ENCODE measurements at places on chromosomes 6 and 20.

DNA sequence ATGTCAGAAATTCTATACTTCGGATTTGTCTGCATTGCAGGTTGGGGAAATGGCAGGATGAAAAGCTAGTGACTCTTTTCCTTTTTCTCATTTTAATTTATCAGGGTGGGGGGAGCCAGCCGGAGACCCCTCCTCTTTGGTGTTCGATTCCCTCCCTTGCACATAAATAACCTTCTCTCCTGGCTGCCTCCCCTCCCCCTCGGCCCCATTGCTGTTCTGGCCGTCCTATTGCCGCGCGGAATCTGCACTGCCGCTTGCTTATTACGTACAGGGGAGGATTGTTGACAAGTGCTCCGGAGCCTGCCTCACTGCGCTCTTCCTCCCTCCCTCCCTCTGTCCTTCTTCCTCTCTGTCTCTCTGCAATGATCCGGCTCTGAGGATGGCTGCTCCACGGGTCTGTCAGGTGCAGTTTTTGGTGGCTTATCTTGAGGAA lies 154.7 kb downstream of the JARID2 start:
- peak; percentile 52 for DNase-seq

- no peak for DNase-seq
Observed at GRCh38 chr6:52415333-52415732, 4.8 kb upstream of the EFHC1 start.

GRCh38 chr20:6169251-6169650 lies 46.4 kb upstream of the FERMT1 start:
- DNase-seq: no peak

DNA sequence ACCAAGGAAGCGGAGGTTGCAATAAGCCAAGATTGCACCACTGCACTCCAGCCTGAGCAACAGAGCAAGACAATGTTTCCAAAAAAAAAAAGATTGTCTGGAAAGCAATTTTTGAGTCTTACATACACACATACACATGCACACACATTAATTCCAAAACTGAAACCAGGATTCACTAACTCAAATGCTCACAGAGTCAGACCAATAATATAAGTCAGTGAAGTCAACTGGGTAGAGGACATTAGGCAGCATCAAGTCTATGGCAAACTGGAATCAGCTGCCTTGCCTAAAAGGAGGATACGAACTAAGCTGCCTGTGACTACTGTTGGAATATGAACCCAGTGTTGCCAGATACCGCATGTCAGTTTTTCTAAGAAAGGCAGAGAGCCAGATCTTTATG lies 15.7 kb downstream of the REM1 start:
- no peak for DNase-seq

DNA sequence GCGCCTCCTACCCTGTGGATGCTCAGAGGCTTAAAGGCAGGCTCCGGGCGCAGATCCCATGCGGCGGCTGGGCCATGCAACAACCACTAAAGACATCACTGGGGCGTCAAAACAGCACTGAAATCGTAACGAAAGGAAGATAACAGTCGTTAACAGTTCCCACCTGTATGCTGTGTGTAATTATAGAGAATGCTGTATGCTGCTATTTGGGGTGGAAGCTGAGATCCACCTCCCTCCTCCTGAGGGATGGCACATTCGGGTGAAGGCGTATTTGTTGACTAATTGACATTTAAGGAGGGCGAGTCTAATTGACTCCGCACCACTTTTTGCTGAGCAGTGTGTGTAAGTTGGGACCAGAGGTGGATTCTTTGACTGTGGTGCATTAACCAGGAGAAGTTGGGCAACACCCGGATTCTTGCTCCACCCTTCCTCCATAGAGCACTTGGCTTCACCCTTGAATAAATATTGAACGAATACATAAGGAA lies 687 bp downstream of the SLC35A1 start:
- peak; percentile 70 for DNase-seq

DNA sequence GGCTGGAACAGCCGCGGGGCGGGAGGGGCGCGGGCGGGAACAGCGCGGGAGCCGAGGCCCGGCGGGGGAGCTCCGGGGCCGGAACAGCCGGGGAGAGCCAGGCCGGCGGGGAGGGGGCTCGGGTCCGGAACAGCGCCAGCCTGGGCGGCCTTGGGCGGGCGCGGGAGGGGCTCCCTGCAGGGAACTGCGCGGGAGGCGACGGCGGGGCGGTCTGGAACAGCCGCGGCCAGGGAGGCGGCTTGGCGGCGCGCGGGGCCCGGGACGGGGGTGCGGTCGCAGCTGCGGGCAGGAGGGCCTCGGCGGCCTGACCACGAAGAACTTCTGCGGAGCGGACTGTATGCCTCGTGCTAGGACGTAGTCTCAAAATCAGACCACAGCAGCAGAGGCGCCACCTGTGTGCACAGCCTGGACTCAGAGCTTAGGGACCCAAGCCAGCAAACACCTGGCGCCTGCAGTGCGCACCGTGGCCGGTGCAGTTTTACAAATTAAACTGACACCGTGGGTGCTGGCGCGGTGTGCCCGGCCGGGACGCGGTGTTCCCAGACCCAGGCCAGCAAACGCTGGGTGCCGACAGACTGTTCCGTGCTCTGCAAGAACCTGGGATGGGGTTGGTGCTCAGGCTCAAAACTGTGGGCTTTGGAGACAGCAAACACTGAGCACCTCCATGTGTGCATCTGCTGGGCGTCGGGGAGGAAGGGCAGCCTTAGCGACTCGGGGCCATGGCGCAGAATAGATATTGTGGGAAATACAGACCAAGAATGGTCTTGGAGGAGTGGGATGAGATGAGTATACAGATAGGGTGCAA lies 572 bp downstream of the ZNF341 start:
- peak; percentile 85 for DNase-seq

- no peak for DNase-seq
Observed at GRCh38 chr6:52573295-52573694, 3.6 kb downstream of the TRAM2 start.

- DNase-seq: peak; percentile 81
Observed at GRCh38 chr6:44642870-44643522, 255.5 kb downstream of the CDC5L start.

GRCh38 chr20:59676851-59677182 lies 72.5 kb downstream of the PHACTR3 start:
- DNase-seq: no peak

GRCh38 chr20:43511879-43512278 lies 4.4 kb downstream of the L3MBTL1 start:
- no peak for DNase-seq

DNA sequence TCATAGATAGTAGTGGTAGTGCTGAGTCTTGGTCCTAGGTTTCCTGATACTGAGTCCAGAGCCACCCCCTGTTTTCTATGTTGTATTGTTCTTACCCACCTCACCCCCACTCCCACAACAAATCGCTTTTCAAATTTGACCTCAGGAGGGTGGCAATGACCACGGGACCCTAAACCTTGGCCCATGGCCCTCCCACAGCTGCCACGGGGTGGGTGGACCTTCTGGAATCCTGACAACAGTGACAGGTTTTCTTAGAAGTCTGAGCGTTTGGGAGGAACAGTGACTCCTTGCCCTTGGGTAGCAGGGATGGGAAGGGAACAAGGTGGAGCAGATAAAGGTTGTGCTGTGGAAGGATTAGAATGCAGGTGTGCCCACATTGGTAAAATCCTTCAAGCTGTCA lies 36.9 kb downstream of the TGM3 start:
- DNase-seq: no peak

- DNase-seq: no peak
Observed at GRCh38 chr6:18391023-18391422, 3.9 kb downstream of the RNF144B start.

DNA sequence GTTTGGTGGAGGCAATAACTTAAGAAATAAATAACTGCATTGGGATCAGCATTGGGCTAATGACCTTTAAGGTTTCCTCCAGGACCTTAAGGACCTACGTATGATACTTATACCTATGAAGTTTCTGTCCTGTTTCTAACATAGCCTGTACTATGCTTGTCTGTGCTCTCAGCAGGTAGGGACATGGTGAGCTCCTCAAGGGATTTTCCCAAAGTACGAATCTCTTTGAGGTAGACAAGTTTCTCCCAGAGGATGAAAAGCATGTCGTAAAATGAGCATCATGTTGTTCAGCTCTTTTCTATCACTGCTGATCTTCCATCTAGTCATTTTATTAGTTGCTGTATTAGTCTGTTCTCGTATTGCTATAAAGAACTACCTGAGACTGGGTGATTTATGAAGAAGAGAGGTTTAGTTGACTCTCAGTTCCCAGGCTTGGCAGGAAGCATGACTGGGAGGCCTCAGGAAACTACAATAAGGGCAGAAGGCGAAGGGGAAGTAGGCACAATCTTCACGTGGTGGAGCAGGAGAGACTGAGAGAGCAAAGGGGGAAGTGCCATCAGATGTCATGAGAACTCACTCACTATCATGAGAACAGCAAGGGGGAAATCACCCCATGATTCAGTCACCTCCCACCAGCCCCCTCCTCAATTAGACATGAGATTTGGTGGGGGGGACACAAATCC lies 77.8 kb upstream of the TGM3 start:
- DNase-seq: peak; percentile 20

DNA sequence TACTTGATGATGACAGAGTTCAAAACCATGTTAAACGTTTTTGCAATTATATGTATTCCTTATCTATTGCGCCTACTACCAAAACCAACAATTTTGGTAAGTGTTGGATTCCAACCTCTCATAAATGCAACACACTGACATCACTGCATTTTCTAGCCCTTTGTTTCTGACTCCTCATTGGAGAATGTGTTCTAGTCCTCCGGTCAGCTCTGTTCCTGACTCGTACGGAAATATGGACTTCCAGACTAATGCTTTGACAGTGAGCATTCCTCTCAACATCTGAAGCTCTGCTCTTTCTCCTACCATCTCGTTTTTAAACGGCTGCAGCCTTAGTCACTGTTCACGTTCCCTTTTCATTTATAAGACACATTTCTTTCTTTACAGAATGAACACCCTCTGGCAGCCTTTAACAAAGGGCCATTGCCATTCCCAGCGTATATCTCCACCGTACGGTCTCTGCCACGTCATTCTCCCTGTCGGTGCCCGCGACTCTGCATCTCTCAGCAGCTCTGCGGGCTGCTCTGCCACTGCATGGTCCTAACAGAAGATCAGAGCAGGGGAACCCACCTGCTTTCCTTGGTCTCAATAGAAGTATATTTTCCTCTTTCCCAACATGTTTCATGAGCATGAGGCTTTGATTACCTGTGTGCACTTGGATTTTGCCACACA lies 103.0 kb upstream of the SYNDIG1 start:
- DNase-seq: no peak

Measured in activated CD4-positive, alpha-beta T cell treated with anti-CD3 and anti-CD28 coated beads, Interleukin-2, Interleukin-6, amounts not matched to agents 100 ng/mL and 50 ng/mL, durations not matched to agents 16 hours and 8 hours (primary cell).